ENCODE measurements at places on chromosomes 4 and X.

- no peak for DNase-seq
Observed at GRCh38 chrX:145843146-145843904, 25.7 kb downstream of the SLITRK2 start.

DNA sequence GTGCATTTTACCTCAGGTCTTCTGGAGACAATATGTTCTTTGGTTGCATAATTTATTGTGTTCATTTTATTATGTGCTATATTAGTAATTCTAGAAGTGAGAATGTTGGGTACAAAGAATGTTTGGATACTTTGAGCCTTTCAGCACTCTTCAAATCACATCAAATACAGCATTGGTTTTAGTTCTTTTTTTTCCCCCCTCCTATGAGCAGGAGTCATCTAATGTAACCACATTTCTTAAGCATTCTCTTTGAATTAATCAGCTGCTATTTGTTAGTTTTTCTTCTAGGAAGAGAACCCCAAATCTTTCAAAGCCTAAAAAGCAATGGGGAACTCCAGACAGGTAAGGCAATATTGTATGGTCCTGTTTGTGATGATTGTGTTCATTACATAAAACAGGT is 46.7 kb downstream of the ARL9 start:
- DNase-seq, result no peak

DNA sequence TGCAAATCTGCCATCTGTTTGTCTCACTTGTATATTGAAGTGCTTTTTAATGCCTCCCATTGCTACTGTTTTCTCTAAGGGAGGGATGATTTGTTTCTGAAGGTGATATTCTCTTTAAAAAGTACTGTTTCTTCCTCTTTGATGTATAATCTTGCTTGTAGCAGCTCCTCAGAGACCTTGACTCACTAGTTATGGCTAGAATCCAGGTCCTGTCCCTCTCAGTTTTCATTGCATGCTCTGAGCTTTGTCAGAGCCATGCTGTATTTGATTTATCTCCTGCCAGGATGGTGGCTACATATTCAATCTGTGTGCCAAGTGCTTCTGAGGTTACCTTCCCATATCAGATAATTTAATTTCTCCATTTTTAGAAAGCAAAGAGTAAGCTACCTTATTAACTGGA is 56.0 kb downstream of the GLUD2 start:
- DNase-seq, result no peak

DNA sequence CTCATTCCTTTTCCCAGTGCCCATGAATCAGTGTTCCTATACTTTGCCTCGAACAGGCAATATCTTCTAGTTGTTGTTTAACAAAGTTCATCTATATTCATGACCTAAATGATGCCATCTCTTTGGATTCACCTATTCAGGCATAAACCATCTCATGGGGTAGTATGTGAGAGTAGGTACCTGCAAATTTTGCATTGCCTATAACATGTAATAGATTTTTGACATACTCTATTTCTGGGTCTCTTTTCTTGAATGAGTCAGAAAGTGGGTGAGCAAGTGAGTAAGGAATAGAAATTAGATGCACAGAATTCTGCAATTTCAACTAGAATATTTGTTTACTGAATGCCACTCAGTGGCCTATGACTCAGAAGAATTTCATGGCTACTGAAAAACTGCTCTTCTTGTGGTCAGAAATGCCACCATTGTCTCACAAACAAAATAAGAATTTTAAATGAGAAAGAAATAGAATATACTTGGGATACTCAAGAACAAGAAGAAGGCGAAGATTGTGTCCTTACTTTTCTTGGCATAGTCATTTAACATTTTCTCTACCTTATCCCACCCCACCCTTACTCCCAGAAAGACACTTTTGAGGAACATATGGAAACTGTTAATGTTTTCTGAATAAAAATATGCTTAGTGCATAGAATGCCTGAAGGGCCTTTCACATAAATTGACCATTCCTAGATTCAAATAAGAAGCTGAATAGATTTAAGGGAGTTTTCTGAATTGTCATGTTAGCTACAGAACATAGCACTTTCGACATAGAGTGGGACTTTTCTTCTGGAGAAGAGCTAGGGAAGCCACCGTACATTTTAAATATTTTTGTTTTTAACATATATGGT is 86.8 kb downstream of the HHIP start:
- no peak for DNase-seq

GRCh38 chr4:135741583-135741982 is 1540.0 kb upstream of the PABPC4L start:
- no peak for DNase-seq

DNA sequence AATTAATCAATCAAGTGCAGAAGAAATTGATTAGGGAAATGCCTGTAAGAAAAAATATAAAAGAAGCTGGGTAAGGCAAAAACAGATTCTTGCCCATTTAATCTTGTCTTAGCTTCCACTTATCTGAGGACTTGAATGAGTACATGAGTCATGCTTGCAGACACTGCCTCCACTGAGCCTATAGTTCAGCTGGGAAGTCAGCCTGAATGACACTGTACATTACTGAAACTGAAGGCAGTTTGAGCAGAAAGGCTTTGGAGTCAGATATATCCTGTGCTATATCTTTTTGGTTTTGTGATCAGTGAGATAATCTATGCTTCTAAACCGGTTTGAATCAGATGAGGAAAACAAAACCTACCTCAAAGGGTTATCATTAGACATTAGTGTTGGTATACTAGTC is 61.3 kb downstream of the NUDT11 start:
- DNase-seq, result no peak

DNA sequence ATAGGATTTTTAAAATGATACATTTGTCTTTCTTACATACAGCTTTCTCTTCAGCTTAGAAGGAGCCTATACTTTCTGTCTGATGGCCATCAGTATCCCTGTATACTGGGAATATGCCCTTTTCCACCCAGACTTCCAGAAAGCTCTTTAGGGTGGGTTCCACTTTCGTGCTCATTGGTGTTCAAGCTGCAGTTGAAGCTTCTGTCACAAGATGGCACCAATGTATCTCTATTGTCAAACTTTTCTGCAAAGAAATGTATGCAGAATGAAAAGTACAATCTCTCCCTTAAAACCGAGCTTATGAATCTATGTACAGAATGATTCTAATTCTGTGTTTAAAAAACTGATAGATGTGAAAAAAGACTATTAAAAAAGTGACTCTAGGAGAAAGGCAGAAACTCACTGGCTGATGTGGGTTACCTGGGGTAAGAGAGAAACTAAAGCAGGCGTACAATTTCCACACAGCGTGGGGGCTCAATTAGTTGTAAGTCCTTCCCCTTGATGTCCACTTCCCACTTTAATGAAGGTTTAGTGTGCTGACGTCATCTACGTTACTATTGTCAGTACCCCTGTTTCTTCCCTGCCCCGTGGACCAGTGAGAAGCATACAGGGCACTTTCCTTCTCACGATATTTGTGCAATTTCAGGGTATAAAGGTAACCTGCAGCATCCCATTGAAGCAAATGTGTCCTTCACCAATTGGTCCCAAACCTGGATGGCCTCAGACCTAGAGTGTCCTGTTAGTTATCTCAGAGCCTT is 57.3 kb upstream of the TCEAL2 start:
- peak; percentile 4 for DNase-seq

DNA sequence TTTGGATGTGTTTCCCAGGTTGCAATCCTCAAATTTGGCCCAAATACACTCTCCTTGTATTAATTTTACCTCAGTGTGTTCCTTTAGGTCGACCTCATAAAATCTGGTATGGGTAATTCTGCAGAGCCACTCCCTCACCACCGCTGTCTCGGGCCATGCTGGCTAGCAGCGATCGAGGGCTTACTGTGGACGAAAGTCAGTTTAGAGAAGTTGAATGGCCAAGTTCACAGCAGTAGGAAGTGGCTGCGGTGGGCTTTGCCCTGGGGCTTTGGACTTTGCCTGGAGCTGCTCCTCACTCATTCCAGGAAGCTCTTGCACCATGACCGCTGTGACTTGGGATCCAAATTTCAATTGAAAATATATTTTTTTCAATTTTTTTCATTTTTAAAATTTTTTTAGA is 19.6 kb downstream of the TMEM187 start:
- no peak for DNase-seq

GRCh38 chr4:73875401-73875800 is 6.2 kb downstream of the CXCL1 start:
- no peak for DNase-seq

GRCh38 chr4:1331591-1332353 is 15.2 kb upstream of the UVSSA start:
- no peak for DNase-seq

DNA sequence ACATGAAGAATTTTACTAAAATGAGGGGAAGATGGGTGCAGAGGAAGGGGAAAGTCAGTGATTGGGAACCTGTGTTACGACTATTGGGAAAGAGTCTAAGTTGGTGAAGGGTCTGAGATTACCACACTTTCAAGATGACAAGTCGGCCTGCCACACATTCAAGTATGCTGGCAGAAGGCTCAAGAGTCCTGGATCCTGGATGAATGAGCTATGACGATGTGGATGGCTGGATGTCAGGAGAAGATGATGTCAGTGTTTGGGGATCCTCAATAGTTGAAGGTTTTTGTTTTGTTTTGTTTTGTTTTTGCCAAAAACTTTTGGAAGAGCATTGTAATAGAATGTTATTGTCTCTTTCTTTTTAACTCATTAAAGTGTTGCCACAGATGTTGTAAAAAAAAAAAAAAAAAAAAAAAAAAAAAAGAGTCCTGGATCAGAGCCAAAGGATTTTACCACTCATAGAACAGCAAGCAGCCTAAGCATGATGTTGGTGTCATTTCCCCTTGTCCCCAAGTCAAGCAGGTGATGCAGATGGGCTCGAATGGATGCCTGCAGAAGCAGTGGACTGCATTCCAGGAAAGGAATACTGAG is 120.6 kb downstream of the REELD1 start:
- no peak for DNase-seq

GRCh38 chr4:100063355-100063754 is 113.3 kb upstream of the H2AZ1 start:
- no peak for DNase-seq

DNA sequence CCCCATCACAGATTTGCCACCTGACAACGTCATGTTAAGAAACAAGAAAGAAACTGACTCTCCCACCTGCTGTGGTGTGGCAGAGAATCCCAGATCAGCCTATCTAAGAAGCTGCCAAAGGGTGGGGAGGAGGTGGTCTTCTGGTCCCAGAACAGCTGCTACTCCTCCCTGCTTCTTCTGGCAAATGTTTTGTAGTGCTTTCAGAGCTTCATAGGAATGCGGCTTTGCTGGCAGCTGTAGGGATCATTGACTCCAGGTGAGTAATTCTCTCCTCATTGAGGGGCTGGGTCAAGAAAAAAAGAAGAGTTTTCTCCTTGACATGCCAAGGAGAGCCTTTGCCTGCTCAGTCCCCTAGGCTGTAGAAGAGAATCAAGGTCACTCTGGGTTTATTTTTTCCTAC is 23.3 kb downstream of the NRK start:
- no peak for DNase-seq
